Dermis blood vessel endothelial cell (primary cell): ENCODE measurements at places on chromosomes 3 and 15.
A peak's percentile ranks its signal among the peaks of the same experiment; 100 is the strongest.

GRCh38 chr3:70111411-70111810 is 111.9 kb downstream of the SAMMSON start:
- DNase-seq = peak; percentile 17

- DNase-seq = no peak
Measured at GRCh38 chr15:90979582-90979981, 14.8 kb downstream of the PRC1 start.

- no peak for DNase-seq
Measured at GRCh38 chr15:67550522-67550921, 8.0 kb downstream of the MAP2K5 start.

GRCh38 chr3:5057272-5057671 is 64.8 kb upstream of the ARL8B start:
- DNase-seq = no peak

DNA sequence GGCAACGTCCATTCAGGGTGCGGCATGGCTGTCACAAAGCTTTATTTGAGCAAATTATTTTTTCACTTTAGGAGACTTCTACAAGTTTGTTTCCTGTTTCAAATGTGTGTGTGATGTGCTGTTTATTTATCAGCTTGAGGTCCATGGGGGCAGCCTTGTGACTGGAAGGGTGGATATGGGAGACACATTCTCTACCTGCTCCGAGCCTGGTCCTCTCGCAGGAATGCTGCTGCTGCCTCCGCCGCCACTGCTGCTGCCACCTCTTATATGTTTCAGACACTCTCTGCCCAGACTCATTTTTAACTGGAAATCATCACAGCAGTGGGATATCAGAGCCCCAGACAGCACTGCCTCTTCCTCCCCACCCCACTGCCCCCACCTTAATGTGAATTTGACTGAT is 83.5 kb upstream of the PXYLP1 start:
- no peak for DNase-seq

DNA sequence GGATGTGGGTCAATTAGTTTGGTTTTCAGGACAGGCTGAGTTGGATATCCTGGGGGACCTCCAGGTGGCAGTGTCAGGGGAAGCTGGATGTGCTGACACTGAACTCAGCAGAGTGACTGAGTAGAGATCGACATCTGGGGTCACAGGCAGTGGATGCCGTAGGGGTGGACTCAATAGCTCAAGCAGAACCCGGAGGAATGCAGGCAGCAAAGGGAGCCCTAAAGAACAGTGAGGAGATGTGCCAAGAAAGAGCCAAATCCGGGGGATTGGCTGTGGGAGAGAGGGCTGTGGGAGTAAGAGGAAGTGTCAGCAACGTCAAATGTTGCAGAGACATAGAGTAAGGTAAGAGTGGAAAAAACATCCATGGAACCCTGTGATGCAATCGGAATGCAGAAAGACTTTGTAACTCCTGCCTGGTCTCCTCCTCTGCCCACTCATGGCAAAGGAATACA is 11.6 kb downstream of the CCR5AS start:
- no peak for DNase-seq

- DNase-seq = no peak
Measured at GRCh38 chr3:43873723-43874122, 183.0 kb downstream of the ABHD5 start.

DNA sequence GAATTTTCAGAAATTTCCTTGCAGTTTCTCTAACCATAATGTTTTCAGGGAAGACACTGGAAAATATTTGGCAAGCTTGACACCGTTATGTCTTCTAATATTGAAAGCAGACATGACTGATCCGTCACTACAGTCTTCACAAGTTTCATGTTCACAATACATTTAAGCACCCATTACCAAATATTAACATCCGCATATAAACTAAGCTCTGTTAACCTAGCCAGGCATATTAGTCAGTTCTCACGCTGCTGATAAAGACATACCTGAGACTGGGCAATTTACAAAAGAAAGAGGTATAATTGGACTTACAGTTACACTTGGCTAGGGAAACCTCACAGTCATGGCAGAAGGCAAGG is 162.7 kb upstream of the LYSMD4 start:
- DNase-seq = no peak
